ENCODE measurements at places on chromosomes 12 and 14.

DNA sequence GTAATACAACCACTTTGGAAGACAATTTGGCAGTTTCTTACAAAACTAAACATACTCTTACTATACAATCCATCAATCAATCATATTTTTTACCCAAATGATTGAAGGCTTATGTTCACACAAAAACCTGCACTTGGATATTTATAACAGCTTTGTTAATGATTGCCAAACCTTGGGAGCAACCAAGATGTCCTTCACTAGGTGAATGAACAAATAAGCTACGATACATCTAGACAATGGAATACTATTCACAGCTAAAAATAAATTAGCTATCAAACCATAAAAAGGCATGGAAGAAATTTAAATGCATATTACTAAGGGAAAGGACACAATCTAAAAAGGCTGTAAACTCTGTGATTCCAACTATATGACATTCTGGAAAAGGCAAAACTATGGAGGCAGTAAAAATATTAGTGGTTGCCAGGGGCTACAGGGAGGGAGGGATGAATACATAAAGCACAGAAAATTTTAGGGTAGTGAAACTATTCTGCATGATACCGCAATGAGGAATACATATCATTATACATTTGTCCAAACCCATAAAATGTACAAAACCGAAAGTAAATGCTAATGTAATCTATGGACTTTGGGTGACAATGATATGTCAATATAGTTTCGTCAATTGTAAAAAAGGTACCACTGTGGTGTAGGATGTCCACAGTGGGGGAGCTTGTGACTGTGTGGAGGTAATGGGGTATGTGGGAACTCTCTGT lies 70.5 kb downstream of the GPR65 start:
- no peak for DNase-seq

DNA sequence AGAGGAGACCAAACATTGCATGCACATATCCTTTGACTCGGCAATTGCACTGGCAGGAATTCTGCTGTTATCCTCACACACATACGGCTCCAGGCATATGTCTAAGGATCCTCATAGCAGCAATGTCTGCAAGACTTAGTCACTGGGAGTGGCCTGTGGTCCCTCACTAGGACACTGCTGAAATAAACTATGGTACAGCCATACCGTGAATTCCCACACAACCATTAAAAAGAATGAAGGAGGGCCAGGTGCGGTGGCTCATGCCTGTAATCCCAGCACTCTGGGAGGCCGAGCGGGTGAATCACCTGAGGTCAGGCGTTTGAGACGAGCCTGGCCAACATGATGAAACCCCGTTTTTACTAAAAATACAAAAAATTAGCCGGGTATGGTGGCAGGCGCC lies 105.1 kb downstream of the ZFP36L1 start:
- DNase-seq: no peak

GRCh38 chr12:100027671-100028070 lies 42.9 kb upstream of the ANKS1B start:
- no peak for DNase-seq

GRCh38 chr14:100178691-100179090 lies 19.2 kb upstream of the DEGS2 start:
- no peak for DNase-seq

DNA sequence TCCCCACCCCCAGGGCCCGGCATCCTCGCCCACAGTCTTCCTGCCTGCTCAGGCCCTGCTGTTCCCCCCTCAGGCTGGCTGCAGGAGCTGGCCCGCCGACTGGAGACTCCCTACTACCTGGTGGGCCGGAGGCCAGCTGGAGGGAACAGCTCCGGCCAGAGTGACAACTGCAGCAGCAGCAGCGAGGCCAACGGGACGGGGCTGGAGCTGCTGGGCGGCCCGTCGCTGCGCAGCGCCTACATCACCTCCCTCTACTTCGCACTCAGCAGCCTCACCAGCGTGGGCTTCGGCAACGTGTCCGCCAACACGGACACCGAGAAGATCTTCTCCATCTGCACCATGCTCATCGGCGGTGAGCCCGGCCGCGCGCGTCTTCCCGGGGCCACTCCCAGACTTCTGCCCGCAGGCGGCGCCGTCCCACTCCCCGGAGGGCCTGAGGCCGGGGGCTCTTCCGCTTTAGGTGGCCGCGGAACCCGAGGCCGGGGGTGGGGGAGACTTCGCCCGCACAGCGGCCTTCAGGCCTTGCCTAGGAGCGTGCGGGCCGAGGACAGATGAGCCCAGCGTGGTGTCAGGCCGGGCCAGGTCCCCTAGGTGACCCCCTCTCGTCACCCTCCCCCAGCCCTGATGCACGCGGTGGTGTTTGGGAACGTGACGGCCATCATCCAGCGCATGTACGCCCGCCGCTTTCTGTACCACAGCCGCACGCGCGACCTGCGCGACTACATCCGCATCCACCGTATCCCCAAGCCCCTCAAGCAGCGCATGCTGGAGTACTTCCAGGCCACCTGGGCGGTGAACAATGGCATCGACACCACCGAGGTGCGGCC lies 10.2 kb downstream of the KCNH3 start:
- peak; percentile 34 for DNase-seq

GRCh38 chr12:23899434-23899833 lies 50.0 kb downstream of the SOX5 start:
- no peak for DNase-seq

GRCh38 chr14:82641050-82641540 lies 1107.4 kb upstream of the SEL1L start:
- DNase-seq: no peak

DNA sequence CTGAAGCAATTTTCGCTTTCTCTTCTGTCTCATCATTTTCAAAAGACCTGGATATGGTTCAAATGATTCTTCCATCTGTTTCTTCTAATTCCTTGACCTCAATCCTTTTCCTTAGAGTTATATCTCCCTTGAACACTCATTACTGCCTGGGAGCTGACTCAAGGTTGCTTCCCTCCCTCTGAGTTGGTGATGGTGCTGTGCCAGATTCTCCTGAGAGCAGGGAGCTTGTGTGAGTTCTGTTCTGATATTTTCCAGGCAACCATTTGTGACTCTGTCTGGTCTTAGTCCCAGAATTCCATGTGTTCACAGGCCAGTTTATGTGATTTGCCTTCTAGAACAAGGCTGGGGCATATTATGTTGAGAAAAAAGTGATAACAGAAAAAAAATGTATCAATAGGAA lies 505.1 kb upstream of the SYT1 start:
- DNase-seq: no peak

DNA sequence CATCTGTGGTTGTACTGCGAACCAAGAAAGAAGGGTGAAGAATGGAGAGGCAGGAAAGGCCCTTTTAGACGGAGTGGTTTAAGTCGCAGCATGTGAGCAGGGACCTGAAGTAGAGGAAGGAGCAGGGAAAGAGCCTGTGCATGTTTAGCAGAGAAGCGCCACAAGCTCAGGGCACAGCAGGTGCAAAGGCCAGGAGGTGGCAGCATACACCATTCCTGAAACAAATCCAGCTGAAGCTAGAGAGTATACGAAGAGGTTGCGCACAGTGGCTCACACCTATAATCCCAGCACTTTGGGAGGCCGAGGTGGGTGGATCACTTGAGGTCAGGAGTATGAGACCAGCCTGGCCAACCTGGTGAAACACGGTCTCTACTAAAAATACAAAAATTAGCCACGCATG lies 49.9 kb downstream of the HELB start:
- peak; percentile 35 for DNase-seq

- peak; percentile 85 for DNase-seq
Observed at GRCh38 chr12:113152835-113153814, 3.6 kb downstream of the CFAP73 start.

DNA sequence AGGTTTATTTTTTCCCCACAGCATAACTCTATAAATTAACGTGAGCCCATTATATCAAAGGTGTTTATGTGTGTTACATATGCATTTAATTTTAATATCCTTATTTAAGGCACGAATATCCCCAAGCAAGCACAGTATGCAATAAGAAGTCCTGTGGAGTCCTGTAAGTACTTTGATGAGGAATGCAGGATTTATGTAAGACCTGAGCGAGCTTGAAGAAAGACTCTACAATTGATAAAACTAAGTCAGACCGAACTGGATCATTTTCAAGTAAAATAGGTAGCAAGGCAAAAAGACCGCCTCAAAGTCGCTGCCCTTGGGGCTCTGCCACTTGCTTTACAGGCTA lies 755 bp downstream of the SLC25A21 start:
- no peak for DNase-seq

DNA sequence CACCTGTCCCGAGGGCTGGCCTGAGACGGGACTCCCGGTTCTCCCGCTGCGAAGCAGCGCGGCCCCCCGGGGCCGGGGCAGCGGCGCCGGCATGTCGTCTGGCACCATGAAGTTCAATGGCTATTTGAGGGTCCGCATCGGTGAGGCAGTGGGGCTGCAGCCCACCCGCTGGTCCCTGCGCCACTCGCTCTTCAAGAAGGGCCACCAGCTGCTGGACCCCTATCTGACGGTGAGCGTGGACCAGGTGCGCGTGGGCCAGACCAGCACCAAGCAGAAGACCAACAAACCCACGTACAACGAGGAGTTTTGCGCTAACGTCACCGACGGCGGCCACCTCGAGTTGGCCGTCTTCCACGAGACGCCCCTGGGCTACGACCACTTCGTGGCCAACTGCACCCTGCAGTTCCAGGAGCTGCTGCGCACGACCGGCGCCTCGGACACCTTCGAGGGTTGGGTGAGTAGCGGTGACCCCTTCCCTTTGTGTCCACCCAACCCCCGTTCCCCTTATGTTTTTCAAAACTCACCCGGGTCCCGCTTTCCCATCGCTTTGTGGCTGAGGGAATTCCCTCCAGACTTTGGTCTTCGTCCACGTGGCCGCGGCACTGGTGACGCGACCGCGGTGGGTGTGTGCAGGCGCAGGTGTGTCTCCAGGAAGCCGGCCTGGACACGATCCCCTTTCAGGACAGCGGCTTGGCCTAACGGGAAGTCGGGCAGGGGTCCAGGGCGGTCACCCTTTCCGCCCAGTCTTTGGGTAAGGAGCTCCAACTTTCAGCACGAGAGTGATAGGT lies 826 bp downstream of the PRKCH start:
- DNase-seq: peak; percentile 50

GRCh38 chr12:54415221-54415929 lies 3.7 kb downstream of the ITGA5 start:
- no peak for DNase-seq
